ENCODE measurements at places on chromosomes 12 and 14.

GRCh38 chr12:13093848-13094220 lies 9.6 kb downstream of the GSG1 start:
- DNase-seq: no peak

DNA sequence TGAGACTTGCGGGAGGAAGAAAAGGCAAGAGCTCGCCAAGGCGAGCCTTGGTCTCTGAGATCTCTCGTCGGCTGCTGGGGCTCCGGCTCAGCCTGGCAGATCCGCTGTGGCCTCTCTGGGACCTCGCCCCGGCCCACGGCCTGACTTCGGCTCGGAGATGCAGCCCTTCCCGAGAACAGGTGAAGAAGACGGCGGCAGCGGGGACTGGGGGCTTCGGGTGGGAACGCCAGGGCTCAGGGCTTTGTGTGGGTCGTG lies 6.0 kb upstream of the HOXC9 start:
- DNase-seq: no peak

- DNase-seq: no peak
These were observed 151.5 kb upstream of the SLC38A2 start for GRCh38 chr12:46523863-46524770.

DNA sequence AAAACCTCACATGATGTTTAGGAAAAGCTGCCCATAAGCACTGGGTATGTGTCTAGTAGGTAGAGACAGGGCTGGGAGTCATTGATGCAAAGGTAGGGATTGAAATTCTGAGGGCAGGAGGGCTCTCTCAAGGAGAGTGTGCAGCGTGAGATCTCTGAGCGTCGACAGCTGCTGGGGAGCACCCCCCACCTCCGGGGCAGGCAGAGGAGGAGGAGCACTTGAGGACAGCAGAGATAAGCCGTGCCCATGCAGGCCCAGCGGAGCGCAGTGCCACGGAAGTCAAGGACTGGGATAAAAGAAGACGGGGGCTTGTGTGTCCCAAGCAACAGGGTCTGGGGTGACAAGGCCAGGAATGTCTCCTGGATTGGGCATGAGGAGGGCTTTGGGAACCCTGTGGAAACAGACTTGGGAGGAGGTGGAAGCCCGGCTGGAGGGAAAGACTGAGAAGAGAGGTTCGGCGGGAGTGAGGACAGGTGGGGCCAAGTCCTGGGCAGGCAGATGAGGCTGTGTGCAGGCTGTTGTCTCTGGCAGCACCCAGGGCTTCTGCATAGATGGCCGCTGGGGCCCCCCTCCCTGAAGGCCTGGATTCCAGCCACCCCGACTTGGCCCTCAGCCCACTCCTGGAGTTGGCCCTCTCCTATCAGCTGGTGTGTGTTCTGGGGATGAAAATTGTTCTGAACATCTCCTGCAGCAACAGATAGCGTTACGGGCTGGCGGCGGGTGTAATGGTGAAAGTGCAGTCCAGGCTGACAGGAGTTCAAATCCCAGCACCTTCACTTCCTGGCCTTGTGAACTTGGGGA lies 1.9 kb downstream of the CACNA2D4 start:
- DNase-seq: no peak

GRCh38 chr12:60666895-60667294 lies 1071.1 kb downstream of the SLC16A7 start:
- DNase-seq: no peak

- DNase-seq: no peak
These were observed 39.8 kb upstream of the PWP1 start for GRCh38 chr12:107645630-107646333.

- no peak for DNase-seq
These were observed 65.7 kb downstream of the MOK start for GRCh38 chr14:102239231-102239630.

DNA sequence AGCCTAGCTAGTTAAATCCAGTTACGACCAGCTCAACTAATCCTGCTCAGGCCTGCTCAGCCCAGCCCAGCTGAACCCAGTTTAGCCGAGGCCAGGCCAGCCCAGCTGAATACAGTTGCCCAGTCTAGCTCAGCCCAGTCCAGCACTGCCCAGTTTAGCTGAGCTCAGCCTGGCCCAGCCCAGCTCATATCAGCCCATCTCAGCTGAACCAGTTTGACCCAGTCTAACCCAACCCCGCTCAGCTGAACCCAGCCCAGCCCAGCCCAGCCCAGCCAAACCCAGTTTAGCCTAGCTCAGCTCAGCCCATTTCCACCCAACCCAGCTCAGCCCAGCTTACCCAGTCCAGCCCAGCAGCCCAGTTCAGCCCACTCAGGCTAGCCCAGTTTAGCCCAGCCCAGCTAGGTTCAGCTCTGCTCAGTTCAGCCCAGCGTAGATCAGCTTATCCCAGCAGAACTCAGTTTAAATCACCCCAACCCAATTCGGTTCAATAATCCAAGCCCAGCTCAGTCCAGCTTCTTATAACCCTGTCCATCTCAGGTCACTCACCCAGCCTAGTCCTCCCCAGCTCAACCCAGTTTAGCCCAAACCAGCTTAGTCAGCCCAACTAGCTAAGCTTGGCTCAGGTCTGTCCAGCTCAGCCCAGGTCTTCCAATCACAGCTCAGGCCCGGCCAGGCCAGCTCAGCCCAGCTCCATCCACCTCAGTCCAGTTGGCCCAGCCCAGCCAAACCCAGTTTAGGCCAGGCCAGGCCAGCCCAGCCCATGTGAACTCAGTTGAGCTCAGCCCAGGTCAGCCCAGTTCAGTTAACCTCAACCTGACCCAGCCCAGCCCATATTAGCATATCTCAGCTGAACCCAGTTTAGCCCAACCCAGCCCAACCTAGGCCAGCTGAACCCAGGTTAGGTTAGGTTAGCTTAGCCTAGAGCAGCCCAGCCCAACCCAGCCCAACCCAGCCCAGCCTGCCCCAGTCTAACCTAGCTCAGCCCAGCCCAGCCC lies 76.7 kb downstream of the TMEM121 start:
- DNase-seq: no peak

DNA sequence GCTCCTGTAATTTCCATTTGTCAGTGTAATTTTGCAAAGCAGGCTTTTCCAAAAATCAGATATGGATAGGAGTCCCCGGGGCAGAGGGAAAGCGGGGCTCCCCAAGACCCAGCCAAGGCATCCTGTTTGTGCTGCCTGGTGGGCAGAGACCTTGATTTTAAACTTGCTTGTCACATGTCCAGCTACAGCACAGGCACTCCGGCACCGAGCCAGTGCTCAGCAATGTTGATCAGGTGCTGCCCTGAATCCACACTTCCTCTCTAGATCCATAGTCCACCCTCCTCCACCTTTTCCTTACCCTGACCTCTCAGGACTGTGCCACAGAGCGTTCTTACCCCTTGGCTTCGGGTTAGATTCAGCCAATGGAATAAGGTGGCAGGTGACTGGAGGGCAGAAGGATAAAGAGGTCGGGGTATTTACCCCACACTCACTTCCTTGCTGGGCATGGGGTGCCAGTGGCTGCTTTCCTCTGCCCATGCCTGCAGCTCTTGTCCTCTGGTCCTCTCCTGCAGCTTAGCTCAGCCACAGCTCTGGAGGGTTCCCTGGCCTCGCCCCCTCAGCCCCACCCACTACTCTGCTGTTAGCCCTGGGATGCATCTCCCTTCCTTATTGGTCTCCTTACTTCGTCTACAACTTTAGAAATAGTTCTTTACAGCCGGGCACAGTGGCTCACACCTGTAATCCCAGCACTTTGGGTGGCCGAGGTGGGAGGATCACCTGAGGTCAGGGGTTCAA lies 80.1 kb downstream of the IRF2BPL start:
- DNase-seq: no peak

DNA sequence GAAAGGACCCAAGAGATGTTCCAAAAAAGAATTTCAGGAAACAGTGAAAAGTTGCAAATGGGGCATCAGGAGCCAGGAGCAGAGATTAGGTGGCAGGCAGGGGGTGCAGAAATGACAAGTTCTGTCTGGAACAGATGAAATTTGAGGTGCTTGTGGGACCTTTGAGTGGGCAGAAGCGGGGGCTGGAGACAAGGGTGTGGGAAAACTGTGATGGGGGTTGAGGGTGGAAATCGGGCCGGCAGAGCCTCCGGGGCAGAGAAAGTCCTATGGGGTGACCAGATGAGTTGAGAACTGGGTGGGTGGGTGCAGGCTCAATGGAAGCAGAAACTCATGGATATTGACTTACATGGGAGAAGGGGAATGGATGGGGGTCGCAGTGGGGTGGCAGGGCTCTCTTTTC lies 1.6 kb upstream of the NR4A1 start:
- DNase-seq: no peak

GRCh38 chr12:113072136-113072535 lies 15.6 kb downstream of the DTX1 start:
- no peak for DNase-seq

- no peak for DNase-seq
These were observed 77.0 kb upstream of the PSMC1 start for GRCh38 chr14:90179357-90179756.

GRCh38 chr14:104227806-104228205 lies 89.4 kb downstream of the KIF26A start:
- no peak for DNase-seq

- no peak for DNase-seq
These were observed 86.3 kb downstream of the LRP6 start for GRCh38 chr12:12180575-12180974.
